ENCODE measurements at places on chromosomes 12 and 14. TPM values are rescaled to one million over a fixed set of nuclear protein-coding genes. Genes with fewer than 3 reads are reported as not detected.

REP15 gene
- polyA plus RNA-seq, result 0.73 TPM

SEL1L gene
- 30.2 TPM for polyA plus RNA-seq

BEGAIN gene
- polyA plus RNA-seq, result 4.5 TPM

EPYC gene
- 1.6 TPM for polyA plus RNA-seq

Measured in testis (tissue), 5 donors.